Mesenteric fat pad (tissue), 1 donor: ENCODE measurements at places on chromosomes 12 and 14. TPM values are rescaled to one million over a fixed set of nuclear protein-coding genes. Genes with fewer than 3 reads are reported as not detected.
A peak's percentile ranks its signal among the peaks of the same experiment; 100 is the strongest.

DNA sequence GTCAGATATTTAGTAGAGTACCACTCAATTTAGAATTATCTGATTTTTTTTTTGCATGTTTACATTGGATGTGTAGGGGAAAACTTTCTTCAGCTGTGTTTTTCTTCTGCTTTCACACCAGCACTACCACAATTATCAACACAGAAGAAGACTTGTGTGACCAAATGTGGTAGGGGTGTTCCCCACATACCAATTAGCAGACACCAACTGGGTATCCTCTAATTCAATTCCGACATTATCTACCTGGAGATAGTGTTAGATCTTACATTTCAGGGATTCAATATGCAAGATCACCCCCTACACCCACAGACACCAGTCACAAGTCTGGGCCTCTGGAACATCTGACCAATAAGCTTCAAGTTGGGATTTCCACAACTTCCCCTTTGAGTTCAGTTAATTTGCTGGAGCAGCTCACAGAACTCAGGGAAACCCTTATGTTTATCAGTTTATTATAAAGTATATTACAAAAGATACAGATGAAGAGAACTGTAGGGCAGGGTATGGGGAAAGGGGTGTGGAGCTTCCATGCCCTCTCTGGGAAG, 4.1 kb upstream of the KLRG1 start:
- DNase-seq = no peak

DNA sequence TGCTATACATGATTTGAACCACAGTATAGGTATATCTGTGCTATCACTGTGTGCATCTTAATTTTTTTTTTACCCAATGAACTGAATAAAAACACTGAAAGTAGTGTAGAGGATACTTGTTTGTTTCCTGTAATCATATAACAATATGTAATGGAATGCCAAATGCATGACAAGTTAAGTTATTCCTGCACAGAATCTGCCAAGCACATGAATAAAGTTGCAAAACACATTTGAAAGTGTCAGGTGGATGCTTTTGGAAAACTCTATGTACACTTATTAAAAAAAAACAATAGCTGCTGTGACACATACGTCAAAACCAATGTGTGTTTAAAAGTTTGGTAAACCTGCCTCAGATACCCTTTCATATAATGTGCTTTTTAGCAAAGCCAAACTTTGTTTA, 1638.1 kb upstream of the SEL1L start:
- DNase-seq = no peak

The DTX1 gene
- total RNA-seq = 69.9 TPM

- no peak for DNase-seq
Measured at GRCh38 chr12:112190231-112191025, 65.1 kb downstream of the TRAFD1 start.

DNA sequence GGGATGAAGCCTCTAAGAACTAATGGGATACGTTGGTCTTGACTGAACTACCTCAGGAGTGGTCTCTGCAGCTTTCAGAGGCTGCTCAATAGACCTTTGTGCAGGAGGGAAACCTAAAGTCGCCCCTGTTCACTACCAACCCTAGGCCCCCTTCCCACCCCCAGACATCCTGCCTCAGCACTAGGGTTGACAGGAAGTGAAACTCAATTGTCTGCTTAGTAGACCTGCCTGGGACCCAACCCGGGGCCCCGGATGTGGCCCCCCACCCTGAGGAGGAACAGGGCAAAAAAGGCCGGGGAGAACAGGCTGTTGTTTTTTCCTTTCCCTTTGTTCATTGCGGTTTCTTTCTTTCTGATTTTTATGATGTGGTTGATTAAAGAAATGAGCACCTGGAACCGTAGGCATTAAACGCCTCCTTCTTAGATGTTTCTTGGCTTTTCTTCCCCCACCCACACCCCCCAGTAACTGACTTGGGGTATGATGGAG, 1.6 kb upstream of the DGKA start:
- DNase-seq = no peak

DNA sequence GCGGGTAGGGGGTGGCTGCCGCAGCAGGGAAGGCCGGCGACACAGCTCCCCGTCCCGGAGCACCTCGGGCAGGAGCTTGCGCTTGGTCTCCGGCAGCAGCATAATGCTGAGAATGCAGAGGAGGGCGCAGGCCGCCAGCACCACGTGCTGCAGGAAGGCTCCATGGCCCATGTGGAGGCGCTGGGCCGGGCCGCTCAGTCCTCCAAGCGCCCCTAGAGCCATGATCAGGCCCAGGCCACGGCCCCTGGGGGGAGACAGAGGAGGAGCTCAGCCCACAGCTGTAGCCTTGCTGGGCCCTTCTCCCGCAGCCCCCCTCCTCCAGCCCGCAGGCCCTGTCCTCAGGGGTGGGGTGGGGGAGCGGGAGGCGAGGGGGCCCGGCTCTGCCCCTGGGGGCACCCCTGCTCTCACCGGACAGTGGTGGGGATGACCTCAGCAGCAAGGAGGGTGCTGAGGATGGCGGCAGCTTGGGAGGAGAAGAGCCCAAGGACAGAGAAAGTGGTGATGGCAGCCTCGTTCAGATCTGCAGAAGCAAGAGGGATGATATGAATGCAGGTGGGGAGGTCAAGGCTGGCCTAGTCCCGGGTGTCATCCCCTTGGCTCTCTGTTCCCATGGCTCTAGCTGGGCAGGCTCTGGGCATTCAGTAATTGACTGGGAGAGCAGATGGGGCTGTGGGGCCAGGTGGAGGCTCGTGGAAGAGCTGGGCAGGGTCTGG, 5.8 kb downstream of the SLC22A17 start:
- peak; percentile 87 for DNase-seq

The GPHN gene
- total RNA-seq = 21.9 TPM

- no peak for DNase-seq
Measured at GRCh38 chr14:37115406-37115805, 57.0 kb downstream of the SLC25A21 start.

- DNase-seq = no peak
Measured at GRCh38 chr12:29207120-29207519, 58.0 kb downstream of the FAR2 start.

- DNase-seq = no peak
Measured at GRCh38 chr12:28859551-28859950, 289.5 kb upstream of the FAR2 start.

GRCh38 chr14:68797121-68797670, 4.3 kb upstream of the ZFP36L1 start:
- peak; percentile 85 for DNase-seq

DNA sequence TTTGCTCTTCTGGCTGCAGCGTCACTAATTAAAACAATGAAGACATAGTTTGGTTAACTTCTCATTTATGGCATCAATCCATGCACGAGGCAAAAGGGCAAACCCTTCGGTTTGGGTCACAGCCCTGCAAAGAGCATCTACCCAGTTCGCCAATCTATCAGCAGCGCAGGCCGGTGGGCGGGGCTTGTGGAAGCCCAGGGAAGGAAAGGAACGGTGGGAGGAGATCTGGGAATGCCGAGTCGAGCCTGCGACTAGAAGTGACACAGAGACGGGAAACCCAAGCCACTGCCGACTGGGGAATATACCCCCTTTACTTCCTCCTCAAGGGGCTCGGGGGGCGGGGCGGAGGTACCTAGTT, 466 bp downstream of the KICS2 start:
- DNase-seq = peak; percentile 94

The KRT82 gene
- total RNA-seq = not detected

- no peak for DNase-seq
Measured at GRCh38 chr12:98060411-98060810, 455.0 kb upstream of the TMPO start.

The ASIC1 gene
- 0.71 TPM for total RNA-seq

The RAPGEF3 gene
- 79.4 TPM for total RNA-seq

DNA sequence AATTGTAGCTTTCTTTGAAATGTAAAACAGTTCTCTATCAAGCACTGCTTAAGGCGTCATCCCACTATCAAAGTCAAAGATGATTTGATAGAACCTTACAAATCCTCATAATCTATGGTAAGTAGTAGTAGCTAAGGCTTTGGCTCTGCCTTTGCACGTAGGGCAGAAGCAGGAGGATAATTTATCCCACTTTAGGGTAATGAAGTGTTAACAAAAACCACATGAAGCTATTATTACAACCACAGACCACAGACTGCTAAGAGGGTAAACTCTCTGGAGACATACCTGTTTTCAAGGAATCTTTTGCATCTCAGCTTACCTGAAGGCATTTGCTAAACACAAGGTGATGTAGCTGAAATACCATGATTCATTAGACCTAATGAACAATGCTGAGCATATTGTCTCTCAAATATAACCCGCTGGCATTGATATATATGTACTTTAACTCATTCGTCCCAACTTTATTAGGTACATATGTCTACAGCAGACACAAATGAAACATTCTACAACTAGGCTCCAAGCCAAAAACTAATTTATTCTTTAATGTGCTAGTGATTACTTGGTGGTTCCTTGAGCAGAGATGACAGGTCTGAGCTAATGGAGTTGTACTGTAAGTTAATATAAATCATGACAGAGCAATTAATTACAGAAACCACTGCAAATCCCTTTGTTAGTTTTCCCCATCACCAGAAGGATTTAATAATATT, 368.8 kb downstream of the ETNK1 start:
- no peak for DNase-seq

DNA sequence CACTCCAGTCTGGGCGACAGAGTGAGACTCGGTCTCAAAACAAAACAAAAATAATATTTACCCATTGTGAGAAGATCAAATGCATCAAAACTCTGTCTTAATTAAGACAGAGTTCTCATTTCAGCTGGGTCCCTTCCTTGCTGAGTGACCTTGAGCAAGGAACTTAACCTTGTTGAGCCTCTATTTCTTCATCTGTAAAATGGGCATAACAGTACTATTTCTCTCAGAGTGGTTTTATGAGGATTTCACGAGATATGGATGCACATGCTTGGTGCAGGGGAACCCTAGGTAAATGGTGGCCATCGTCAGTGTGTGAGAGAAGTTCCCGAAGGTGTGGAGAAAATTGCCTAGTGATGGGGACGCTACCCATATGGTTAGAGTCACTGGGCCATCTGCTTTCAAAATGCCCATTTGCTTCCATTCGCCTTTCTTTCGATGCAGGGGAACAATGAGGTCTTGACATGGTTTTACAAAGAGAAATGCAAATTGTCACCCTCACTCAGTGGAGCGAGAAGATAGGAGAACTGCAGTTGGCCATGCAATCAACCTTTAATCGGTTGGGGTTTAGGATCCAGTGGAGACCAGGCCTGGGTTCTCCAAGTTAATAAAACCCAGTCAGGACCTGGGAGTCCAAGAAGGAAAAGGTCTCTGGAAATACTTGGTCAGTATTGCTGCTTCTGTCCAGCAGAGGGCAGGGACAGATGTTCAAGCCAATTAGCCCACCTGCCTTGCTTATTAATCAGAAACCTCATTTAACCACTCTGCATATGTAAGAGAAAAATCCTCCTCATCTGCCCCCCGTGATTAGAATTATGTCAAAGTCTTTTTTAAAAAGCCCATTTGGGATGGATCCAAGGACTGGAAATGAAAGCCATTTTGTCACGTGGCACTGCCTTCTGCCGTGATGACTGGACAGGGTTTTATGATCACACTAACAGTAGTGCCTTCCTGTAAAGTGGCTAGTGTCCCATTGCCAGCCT, 37.2 kb downstream of the CFAP251 start:
- DNase-seq = peak; percentile 62

GRCh38 chr14:106821119-106821518, 1294.7 kb downstream of the TMEM121 start:
- no peak for DNase-seq

DNA sequence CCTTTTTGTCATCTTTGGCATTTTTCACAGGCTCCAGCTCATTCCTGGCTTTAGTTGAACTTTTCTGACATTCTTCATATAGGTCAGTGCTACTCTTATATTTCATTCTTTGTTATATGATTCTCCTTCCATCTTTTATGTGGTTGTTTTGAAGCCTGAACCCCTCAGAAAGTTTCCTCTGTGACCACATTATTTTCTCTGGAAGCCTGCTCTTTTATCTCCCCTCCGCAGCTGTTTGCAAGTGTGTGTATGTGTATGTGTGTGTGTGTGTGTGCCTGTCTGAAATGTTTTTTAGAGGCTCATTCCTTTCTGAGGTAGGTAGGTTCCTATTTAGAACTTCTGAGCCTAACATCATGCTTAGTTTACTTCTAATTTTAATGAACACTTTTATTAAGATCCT, 47.6 kb downstream of the ANO4 start:
- DNase-seq = no peak

The SMIM41 gene
- total RNA-seq = 0.45 TPM

GRCh38 chr12:52496590-52497071, 3.6 kb upstream of the KRT6A start:
- DNase-seq = no peak

The NTS gene
- not detected for total RNA-seq

DNA sequence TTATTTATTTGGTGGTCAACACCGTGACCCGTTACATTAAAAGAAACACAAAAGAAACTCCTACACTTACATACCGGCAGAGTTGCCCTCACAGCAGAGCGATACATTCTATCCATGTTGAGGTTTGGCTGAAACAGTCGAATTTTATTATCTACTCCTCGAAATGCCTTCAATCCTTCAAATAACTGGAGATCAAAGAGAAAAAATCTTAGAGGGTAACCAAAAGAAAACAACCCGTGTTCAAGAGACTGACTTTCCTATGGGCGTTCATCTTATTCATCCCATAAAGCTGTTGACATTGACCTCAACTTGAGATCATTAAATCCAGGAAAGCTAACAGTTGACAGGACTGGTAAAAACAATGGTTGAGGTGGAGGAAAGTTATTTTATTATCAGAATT, 67.7 kb downstream of the BCAT1 start:
- DNase-seq = no peak

GRCh38 chr12:52818388-52818787, 4.5 kb upstream of the KRT4 start:
- no peak for DNase-seq

- no peak for DNase-seq
Measured at GRCh38 chr14:103524002-103524935, 1.6 kb upstream of the CKB start.

The TAS2R9 gene
- total RNA-seq = not detected

The TDRD9 gene
- total RNA-seq = 5.4 TPM

DNA sequence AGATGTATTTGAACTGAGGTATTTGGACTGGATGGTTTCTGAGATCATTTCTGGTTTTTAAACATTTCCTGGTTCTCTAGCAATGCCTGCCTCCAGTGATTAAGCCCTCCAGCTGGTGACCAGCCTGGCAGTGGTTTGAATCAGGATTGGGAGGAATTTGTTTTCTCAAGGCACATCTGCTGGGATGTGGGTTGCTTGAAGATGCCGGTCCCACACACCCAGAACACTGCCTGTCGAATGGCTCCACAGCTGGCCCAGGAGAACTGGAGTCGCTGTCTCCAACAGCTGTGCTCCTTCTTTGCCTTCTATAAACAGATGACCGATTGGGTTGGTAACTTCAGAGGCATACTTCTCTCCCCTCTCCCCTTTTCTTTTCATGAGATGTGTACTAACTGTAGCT, 258.0 kb upstream of the DDHD1 start:
- DNase-seq = no peak

- no peak for DNase-seq
Measured at GRCh38 chr14:32251530-32251929, 48.5 kb upstream of the RNU6-8 start.

- DNase-seq = no peak
Measured at GRCh38 chr12:81468206-81468605, 290.9 kb downstream of the PPFIA2 start.

- DNase-seq = no peak
Measured at GRCh38 chr12:45227316-45228067, 11.6 kb downstream of the ANO6 start.
